ENCODE measurements at places on chromosomes 7 and 10.

DNA sequence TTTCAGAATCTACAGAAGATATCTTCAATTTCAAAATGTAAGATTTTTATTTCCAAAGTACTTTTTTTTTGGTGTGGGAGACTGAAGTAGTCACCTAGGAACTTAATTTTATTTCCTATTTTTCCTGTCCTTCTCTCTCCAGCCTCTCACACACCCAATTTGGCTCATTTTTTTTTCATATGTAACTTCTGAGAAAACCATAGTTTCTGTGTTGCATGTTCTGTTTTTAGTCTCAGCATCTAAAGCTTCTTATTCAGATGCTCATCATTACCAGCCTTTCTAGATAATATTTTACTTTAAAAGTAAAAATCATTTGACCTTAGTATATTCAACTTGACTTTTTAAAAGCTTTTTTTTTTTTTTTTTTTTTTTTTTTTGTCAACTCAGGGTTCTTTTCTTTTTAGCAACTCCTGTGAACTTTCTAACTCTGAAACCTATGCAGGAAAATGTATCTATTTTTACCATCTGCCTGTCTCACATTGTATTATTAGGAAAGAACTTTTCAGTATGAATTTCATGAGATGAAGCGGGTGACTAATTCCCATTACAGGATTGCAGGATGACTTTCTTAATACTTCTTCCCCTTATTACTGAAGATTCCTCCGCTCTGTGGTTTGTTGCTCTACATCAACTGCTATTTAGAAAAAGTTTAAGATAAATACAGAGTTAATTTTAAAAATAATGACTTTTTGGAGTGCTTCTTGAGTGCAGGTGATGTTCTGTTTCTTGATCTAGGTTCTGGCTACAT is 73.6 kb upstream of the LSM8 start:
- DNase-seq = no peak

GRCh38 chr10:80447436-80448190 is 6.5 kb upstream of the TSPAN14 start:
- DNase-seq = no peak

GRCh38 chr10:1102416-1102815 is 46.2 kb downstream of the WDR37 start:
- peak; percentile 28 for DNase-seq

- DNase-seq = no peak
Observed at GRCh38 chr7:95723583-95724180, 48.7 kb upstream of the DYNC1I1 start.

DNA sequence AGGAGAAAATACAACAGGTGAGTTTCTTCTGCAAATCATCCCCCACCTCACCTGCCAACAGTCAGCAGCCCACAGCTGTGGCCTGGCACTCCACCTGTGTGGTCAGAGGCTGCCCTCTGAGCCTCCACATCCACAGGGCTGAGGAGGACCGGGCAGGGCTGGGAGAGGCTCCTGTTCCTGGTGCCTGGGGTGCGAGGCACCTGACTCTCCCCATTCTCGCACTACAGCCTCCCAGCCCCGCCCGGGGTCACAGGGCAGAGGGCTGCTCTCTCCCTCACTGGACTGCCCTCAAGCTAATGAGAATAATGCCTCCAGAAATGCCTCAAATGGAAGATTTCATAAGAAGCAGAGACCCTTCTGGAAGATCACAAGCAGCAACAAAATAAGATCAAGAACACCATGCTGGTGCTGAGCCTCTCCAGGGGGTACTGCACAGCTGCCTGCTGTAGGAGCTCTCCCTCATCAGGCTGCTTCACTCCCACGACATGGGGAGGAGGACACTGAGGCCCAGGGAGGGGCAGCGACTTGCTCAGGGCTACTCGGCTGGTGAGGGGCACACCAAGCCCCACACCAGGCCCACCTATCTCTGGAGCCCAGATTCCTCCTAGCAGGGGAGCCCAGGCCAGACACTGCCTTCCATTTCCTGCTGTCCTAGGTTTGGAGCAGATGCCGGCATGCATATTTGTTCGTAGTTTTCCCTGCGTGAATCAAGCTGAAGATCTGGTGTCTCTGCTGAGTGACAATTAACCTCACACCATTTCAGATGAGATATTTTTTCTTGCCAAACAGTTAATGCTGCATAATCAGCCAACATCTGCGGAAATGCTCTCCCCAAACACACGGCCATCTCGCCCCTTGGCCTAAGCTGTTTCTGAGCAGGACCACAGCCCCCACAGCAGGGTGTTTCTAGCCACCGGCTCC is 76.5 kb downstream of the FAM53B start:
- DNase-seq = no peak

DNA sequence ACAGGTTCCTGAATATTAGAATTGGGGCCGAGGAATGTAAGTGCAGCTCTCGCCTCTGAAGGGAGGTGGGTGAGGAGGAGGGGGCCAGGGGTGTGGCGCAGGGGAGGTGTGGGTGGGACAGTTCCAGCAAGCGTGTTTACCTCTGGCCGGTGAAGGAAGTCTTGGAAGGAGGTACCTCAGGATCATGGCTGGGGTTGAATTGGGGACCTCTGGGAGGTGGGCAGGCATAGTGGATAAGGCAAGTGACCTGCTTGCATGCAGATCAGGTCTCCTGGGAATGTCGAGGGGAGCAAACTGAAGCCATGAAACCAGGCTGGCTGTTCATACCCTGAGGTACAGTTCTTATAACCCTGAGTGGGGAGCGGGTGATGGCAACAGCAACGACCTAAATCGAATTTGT is 2.0 kb downstream of the ZNF775 start:
- no peak for DNase-seq

- DNase-seq = no peak
Observed at GRCh38 chr7:117143066-117143465, 179.8 kb downstream of the WNT2 start.

GRCh38 chr7:151696721-151697514 is 177.2 kb upstream of the RHEB start:
- no peak for DNase-seq

DNA sequence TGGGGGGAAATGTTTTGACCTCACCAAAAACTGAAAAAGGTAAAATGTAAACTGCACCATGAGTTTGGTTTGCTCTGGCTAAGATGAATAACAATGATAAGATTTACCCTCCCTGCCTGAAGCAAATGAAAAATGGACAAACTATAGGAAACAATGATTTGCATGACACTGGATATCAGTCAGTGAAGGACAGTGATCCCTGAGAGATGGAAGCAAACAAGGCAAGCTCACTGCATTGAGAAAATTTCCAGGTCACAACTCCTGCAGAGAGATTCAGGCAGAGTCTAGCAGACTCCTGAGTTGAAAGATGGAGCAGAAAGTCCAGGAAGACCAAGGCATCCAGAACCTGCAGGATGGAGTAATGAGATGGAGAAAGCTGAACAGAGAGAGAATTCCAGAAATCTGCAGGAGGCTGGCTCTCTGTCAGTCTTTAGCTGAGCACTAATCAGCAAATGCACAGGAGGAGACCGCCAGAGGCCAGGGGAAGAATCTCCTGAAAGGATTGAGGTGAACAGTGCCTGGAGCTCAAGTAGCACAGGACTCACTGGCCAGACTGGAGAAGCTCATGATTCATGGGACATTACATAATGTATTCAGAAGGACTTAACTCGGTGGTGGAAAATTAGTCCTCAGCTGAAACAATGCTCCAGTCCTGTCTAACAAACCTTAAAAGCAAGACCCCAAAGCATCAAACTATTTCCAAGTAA is 51.2 kb upstream of the PALS2 start:
- DNase-seq = no peak

GRCh38 chr7:142372727-142373126 is 114.9 kb upstream of the PRSS58 start:
- DNase-seq = no peak

GRCh38 chr7:154841731-154842331 is 161.1 kb downstream of the PAXIP1 start:
- DNase-seq = no peak
